Muscle of back (tissue), 13 donors: ENCODE measurements at places on chromosomes 3 and 15.

- DNase-seq: no peak
Measured at GRCh38 chr15:52491472-52491871, 37.2 kb downstream of the MYO5A start.

DNA sequence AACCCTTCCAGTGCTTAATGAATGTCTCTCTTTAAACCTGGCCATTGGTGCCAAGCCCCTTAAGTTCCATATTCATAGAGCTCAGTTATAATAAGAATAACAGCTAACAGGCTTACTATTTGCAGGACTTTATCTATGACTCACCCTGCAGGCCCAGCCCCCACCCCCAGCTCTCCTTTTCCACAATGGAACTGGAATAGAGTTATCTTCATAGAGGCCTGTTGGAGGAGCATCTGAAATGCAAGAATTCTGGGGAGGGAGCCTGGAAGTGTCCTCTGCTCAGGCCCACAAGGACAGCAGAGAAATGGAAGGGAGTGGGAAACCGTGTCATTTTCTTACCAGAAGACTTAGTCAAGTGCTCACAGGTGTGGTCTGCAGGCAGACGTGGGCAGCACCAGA, 52.8 kb downstream of the SEMA5B start:
- DNase-seq: no peak

- no peak for DNase-seq
Measured at GRCh38 chr3:124413989-124414598, 316.2 kb upstream of the UMPS start.

GRCh38 chr15:56492791-56493555, 28.0 kb upstream of the MNS1 start:
- DNase-seq: no peak

- DNase-seq: no peak
Measured at GRCh38 chr3:149018247-149018646, 26.9 kb downstream of the GYG1 start.

GRCh38 chr3:127672429-127673190, at the start of gene ABTB1:
ABTB1 (plus strand) TSS chr3:127672952; CDS start chr3:127673026, 74 bp downstream.
- DNase-seq: peak; percentile 77

DNA sequence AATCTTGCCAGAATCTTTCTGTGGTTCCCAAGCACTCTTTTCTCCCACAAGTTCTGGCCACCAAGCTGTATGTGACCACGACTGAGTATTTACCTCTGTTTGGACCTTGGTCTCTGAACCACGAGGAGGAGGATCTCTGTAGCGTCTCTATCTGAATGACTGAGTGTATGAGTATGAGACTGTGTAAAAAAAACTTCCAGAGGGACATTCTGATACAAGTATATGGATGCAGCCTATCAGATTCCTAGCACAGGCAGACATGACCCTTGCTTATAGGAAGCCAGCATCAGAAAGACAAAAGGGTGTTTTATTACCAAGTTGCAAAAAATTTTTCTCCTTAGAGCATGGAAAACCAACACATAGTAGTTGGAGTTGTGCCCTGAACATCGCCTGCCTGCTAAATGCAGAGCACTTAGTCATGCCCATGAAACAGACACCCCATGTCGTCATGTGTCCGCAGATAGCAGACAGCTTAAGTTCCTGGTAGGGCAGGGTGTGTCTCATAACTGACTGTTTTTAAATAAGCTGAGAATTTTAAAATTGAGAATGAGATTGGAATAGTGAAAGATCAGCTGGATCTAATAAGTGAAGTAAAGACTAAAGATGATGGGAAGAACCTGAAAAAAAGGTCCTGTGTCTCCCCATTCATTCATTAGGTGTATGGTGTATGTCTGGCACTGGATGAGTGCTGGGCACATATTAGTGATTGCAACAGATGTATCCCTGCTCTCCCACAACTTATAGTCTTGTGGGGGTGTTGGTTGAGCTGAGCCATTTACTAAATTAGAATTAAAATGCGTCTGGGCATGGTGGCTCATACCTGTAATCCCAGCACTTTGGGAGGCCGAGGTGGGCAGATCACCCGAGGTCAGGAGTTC, 30.9 kb downstream of the DAG1 start:
- DNase-seq: peak; percentile 93

DNA sequence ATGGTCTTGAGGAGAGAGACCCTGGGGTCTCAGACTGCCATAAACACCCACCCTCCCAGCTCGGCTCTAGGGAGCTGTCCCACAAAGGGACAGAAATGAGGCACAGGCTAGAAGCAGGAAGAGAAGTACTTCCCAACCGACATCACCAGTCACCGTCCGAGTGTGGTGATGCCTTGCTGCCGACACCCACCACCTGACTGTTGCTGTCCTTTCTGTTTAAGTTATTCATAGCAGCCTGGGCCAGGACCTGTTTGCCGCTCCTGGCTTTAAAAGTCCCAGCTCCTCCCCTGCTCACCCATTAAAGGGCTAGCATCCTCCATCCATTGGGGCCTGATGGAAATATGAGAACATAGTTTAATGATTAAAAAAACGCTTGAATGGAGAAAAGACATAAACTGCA, 13.2 kb upstream of the SPG11 start:
- DNase-seq: no peak

DNA sequence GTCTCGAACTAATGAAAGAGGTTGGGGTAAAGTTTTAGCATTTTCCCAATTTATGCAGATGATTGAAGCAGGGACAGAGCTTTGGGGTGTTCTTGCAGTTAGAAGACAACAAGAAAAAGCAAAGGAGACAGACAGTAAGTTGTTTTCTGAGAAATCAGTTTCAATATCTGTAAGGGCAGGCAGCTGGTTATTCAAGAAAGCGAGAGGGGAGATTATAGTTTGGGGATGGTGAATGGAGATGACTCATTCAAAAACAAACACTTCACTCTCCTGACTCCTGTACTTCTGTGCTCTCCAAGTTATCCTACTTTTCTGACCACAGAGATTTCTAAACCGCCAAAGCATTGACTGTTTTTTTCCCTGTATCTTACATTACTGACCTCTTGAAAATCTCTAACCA, 352.0 kb downstream of the GAP43 start:
- DNase-seq: peak; percentile 45

DNA sequence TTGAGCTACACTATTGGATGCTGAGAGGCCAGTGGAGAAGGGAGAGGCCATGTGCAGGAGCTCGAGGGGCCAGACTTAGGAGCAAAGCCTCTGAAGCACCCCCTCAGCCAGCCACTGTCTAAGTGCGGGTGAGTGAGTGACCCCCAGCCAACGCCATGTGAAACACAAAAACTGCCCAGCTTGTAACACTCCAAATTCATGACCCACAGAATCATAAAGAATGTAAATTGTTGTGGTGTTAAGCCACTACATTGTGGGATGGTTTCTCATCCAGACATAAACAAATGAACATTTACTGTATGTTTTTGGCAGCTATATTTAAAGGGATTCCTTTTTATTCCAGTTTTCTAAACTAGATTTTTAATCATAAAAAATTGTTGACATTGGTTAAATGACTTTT, 27.2 kb upstream of the TMEM158 start:
- no peak for DNase-seq

DNA sequence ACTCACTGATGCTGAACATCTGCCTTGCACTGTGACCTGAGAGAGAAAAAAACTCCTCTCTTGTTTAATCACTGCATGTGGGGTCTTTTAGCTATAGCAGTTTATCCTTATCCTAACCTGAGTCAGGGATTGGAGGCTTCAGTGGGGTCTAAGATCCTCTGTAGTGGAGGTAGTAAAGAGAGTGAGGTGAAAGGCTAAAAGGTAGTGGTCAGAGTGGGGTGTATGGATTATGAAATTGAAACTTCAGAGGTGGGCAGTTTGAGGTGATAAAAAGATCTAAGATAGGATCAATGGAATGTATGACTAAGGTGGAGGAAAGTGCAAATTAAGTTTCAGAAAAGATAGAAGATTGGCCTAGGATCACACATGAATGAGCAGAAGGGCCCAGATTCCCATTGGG, 36.5 kb downstream of the DET1 start:
- DNase-seq: no peak

- no peak for DNase-seq
Measured at GRCh38 chr3:95399585-95399984, 1336.7 kb downstream of the NSUN3 start.

DNA sequence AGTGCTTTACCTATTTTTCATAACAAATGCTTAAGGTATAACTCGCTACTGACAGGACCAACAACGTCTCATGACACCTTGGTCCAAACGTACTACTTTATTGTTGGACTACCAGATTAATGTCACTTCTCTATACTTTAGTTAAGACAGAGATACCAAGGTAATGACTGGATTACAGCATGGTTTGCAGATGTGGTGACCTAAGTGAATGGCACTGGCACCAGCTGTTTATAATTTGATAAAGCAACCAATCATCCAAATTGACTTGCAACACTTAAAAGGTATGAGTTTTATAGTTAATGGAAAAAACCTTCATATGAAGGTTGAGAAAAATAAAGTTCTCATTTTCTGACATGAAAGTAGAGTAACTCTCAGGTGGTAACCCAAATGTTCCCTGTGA, 209.0 kb downstream of the NEK10 start:
- no peak for DNase-seq

- DNase-seq: no peak
Measured at GRCh38 chr3:40779039-40779438, 254.3 kb downstream of the ZNF621 start.

DNA sequence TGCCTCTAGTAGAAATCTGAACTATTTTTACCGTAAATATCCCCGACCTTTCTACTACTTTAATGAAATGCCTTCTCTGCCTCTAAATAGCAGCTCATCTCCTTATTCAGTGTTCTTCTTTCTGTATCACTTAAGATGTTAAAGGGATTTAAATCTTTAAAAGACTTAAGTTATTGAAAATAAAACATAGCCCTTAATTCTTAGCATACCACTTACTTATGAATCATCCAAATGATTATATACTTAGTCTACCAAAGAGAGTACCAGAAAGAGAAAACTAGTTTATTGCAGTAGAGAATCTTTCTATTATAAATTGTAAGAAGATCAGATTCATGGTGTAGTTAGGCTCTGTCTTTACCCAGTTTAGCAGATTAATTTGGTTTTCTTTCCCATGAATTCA, 802.0 kb downstream of the TBL1XR1 start:
- DNase-seq: no peak

DNA sequence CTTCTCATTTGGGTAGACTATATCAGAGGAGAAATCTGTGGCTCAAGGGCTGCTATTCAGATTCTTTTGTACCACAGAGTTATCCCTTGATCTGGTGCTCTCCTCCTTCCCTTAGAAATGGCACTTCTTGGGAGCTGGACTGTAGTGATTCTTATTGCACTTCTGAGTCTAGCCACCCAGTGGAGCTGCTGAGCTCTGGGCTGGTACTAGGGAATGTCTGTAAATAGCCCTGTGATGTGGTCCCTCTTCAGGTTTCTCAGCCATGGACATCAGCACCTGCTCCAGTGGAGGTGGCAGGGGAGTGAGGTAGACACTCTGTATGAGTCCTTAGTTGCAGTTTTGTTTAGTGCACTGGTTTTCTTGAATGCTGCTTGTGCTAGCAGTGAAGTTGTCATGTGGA, 1292.6 kb downstream of the SI start:
- no peak for DNase-seq

GRCh38 chr3:170154084-170154483, 27.4 kb downstream of the PHC3 start:
- DNase-seq: peak; percentile 5

- DNase-seq: no peak
Measured at GRCh38 chr3:140198242-140198641, 263.3 kb downstream of the CLSTN2 start.

- DNase-seq: no peak
Measured at GRCh38 chr3:51819709-51820406, 40.8 kb upstream of the IQCF6 start.

GRCh38 chr3:177410730-177411129, 213.4 kb upstream of the TBL1XR1 start:
- DNase-seq: no peak

GRCh38 chr3:47251689-47252088, 30.9 kb downstream of the KIF9 start:
- no peak for DNase-seq

DNA sequence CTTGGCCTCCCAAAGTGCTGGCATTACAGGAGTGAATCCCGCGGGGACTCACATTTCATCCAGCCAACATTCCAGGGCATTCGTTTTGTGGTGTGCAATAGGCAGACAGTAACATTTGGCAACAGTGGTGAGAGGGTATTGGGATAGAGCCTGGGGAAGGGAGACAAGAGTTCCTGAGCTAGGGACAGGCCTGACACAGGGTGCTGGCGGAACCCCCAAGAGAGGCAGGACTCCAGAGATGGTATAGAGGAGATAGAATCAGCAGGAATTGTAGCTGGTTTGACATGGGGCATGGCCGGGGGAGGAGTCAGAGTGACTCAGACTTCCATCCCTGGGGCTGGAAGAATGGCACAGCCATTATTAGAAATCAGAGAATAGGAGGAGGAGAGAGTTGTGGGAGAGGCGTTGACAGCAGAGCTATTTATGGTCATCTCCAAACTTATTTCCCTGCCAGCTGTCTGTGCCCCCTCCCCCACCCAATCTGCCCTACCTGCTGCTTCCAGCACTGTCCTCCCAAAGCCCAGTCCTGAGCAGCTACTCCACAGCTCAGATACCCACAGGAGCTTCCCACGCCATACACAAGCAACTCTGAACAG, 4.4 kb upstream of the IDH2 start:
- DNase-seq: no peak

DNA sequence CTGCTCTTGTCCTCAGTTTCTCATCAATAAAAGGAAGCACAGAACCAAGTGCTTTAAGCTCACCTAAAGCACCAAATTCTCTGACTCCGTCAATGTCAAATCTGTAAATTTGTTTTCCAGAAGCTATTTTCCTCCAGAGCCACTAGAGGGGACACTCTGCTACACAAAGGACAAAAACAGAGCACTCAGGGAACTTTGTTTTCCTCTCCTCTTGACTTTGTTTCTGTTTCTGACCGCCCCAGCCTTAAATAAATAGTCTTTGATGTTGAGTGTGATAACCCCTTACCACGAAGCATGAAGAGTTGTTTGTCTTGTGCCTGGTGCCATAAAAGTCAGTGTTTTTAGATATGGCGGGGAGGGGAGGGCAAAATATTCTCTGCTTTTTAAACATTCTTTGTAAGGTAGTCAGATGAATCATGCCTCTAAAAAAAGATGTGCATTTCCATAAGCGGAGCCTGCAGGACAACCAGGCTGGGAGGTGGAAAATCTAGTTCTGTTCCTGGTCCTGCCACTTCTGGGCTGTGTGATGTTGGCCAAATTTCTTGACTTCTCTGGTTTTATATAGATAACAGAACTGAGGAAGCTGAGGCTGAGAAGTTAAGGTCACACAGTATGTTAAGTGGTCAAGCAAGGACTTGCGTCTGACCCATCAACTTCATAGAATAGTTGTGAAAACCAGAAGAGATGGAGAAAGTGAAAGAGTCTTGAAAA, 7.3 kb upstream of the ZBTB38 start:
- DNase-seq: peak; percentile 85

DNA sequence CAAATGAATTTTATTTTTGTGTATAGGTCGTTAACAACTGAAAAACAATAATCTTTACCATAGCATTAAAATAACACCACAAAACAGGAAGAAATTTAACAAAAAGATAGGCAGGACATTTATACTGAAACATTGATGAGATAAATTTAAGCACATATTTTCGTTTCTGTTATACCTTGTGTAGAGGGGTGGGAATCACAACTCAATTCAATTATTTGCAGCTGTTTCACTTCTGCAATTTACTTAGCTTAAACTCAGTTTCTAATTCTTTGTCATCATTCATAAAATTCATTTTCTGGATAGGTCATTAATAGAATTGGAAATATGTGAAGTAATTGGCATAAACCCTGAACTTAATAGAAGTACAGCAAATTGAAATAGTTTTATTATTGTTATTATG, 42.3 kb downstream of the TP63 start:
- DNase-seq: no peak
